ENCODE measurements at places on chromosomes 2 and 18. TPM values are rescaled to one million over a fixed set of nuclear protein-coding genes. Genes with fewer than 3 reads are reported as not detected.

Gene SLC9A4
- not detected for total RNA-seq

Gene LYG1
- total RNA-seq: not detected

Gene INPP4A
- total RNA-seq: 22.3 TPM

Gene ZSWIM2
- total RNA-seq: not detected

Gene REG3A
- not detected for total RNA-seq

Gene WIPF1
- total RNA-seq: 12.4 TPM
